Calu3 (cell line): ENCODE measurements at places on chromosomes 7 and 10. TPM values are rescaled to one million over a fixed set of nuclear protein-coding genes. Genes with fewer than 3 reads are reported as not detected.

GRCh38 chr7:125032943-125033342 lies 103.3 kb upstream of the POT1 start:
- no peak overlapping the region for H3K27ac ChIP-seq
- no peak overlapping the region for H3K4me3 ChIP-seq
- no peaks in the 10 kb centered on the region for H3K36me3 ChIP-seq
- no peak for DNase-seq

DNA sequence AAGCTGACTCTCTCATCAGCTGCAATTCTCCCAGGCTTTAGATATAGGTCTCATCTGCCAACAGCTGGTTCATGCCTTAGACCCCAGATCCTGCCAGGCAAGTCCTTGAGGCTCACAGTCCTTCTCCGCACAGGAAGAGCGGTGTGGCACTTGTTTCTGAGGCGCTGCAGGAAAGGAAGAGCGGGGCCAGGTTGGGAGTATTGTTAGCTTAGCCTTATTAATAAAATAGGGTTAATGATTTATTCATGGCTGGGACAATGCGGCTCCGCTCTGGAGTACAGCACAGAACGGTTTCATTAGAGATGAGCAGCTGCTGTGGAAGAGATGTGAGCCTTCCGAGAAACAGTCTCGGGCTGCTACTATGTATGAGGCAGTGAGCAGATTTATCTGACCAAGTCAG lies 78.1 kb downstream of the FZD1 start:
- H3K27ac ChIP-seq: no peak overlapping the region
- no peak for DNase-seq
- no peaks in the 10 kb centered on the region for H3K4me1 ChIP-seq
- H3K36me3 ChIP-seq: no peaks in the 10 kb centered on the region

- H3K27ac ChIP-seq: no peak overlapping the region
- no peaks in the 10 kb centered on the region for H3K36me3 ChIP-seq
- no peak overlapping the region for H3K4me3 ChIP-seq
- no peaks in the 10 kb centered on the region for H3K27me3 ChIP-seq
- DNase-seq: no peak
Observed at GRCh38 chr7:137774793-137775201, 72.0 kb downstream of the DGKI start.

DNA sequence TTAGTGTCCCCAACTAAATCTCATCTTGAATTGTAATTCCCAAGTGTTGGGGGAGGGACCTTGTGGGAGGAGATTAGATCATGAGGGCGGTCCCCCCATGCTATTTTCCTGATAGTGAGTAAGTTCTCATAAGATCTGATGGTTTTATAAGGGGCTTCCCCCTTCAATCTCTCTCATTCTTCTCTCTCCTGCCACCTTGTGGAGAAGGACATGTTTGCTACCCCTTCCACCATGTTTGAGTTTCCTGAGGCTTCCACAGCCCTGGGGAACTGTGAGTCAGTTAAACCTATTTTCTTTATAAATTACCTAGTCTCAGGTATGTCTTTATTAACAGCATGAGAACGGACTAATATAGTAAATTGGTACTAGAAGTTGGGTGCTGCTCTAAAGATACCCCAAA lies 365.6 kb downstream of the ANKRD7 start:
- H3K4me3 ChIP-seq: no peak overlapping the region
- peaks cover 8% of the 10 kb centered on the region for H3K4me1 ChIP-seq
- peak; percentile 6 for DNase-seq
- no peak overlapping the region for H3K27ac ChIP-seq

DNA sequence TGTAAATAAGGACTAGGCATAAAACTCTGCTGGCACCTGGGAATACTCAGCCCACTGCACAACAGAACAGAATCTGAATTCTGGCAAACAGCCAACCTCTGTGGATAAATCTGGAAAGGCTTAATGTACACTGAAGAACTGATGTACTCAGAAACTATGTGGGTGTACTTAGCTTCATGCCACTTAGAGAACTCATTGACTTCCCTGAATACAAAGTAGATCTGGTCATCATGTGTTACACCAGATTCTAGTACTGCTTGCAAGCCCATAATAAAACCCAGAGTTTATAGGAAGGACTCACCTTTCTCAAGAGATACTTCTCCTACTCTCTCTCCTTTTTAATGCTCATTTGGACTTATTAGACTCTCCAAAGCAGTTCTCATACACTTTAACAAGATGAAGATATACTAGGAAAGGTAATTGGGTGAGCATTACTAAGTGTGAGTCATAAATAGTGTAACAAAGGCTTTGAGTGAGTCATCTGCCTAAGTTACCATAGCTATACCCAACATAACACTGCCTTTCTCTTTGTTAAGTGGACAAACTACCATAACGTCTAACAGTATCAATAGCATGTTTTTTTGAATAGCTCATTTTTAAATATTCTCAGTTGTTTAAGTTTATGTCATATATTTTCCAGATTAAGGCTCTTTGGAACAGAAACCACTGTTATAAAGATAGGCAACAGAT lies 309.1 kb downstream of the MDFIC start:
- no peaks in the 10 kb centered on the region for H3K36me3 ChIP-seq
- no peak overlapping the region for H3K4me3 ChIP-seq
- H3K27ac ChIP-seq: peak overlapping the region; percentile 97
- peak; percentile 32 for DNase-seq
- H3K27me3 ChIP-seq: no peaks in the 10 kb centered on the region

GRCh38 chr10:132912713-132913558 lies 29.4 kb downstream of the CFAP46 start:
- no peak for DNase-seq
- H3K27ac ChIP-seq: no peak overlapping the region
- no peaks in the 10 kb centered on the region for H3K4me1 ChIP-seq
- H3K36me3 ChIP-seq: no peaks in the 10 kb centered on the region

The NKX2-3 gene
- not detected in 2 replicates for total RNA-seq

The CPA1 gene
- not detected in 2 replicates for total RNA-seq

The PILRA gene
- total RNA-seq: 3.1 and 3.3 TPM in 2 replicates
